ENCODE measurements at places on chromosomes 11 and 22.
A peak's percentile ranks its signal among the peaks of the same experiment; 100 is the strongest.

GRCh38 chr22:36761553-36762240, 14.2 kb downstream of the IFT27 start:
- DNase-seq, result no peak

- no peak for DNase-seq
Observed at GRCh38 chr11:60945295-60945667, 6.7 kb downstream of the SLC15A3 start.

DNA sequence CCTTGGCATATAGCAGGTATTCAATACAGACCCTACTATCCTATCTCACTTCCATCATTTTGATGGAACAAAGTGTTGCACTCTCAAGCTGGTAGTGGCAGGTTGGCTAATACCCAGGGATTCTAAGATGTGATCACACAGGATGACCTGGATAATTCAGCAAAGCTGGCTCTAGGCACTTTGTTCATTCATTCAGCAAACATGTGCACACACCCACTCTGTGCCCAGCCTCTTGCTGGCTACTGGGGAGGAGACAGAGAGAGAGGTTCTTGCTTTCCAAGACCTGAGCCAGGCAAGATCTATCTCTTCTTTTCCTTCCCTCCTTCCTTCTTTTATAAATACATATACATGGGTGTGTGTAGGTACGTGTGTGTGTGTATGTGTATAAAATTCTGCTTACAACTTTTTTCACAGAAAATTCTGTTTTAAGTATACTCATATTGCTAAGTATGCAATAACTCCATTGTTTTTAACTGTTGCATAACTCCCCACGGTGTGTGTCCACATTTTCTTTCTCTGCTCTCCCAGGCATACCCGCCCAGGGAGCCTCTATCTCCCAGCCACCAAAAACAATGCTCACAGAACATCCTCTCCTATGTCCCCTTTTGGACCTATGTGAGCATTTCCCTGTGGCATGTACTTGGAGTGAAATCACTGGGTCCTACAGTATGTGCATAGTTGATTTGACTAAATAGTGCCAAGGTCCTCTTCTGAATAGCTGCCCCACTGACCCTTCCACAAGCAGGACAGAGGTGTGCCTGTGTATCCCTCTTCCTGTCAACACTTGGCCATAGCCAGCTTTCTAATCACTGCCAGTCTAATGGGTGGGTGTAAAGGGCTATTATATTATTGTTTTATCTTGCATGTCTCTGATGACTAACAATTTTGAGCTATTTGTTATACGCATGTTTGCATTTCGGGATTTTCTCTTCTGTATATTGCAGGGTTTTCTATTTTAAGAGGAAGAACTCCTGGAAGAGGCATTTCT, 27.5 kb downstream of the CLPB start:
- DNase-seq, result no peak

- peak; percentile 79 for DNase-seq
Observed at GRCh38 chr11:114399490-114400215, 658 bp downstream of the C11orf71 start.

GRCh38 chr22:22141031-22141430, 103.6 kb upstream of the VPREB1 start:
- no peak for DNase-seq

- DNase-seq, result peak; percentile 29
Observed at GRCh38 chr11:93648158-93648557, 13.3 kb upstream of the CEP295 start.

GRCh38 chr11:118126082-118126838, 26.4 kb downstream of the SCN4B start:
- DNase-seq, result no peak

DNA sequence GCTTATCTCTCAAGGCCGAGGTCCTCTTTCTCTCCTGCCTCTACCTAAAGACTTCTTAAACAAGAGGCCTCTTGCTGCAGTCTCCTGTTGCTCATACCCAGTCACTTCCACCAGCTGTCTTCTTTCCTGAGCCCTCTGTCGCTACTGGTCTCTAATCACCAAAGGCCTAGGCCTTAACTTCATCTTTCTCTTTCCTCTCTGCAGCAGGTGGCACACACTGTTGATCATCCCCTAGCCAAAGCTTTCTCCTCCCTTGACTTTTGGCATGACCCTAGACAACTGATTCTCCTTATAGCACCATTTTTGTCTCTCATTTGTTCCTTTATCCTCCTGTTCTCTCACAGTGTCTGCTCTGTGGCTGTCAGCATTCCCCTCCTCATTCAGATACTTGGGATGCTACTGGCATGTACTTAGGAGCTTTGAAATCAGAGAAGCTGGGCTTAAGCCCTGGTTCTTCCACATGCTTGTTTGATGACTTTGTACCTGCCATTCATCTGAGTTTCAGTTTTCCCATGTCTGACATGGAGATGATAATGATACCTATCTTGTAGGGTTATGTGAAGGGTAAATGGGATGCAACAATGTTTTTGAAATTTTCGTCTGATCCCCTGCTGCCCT, 22.4 kb downstream of the ENDOD1 start:
- DNase-seq, result no peak

DNA sequence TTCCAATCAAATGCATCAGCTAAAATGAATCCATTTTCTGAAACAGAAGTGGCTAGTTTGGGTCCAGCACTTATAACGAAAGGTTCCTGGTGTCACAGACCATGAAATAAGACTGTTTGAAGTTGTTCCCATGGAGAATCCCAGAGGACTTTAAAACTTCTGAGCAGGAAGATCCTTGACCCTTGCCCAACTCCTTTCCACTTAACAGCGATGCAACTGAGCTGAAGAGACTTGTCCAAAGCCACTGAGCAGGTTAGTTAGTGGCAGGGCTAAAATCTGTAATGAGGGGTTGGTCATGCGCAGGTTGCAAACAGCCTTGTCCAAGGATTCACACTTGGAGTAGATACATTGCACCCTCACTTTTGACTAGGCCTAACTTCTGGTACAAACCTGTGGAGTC, 1.3 kb downstream of the RAB38 start:
- no peak for DNase-seq

DNA sequence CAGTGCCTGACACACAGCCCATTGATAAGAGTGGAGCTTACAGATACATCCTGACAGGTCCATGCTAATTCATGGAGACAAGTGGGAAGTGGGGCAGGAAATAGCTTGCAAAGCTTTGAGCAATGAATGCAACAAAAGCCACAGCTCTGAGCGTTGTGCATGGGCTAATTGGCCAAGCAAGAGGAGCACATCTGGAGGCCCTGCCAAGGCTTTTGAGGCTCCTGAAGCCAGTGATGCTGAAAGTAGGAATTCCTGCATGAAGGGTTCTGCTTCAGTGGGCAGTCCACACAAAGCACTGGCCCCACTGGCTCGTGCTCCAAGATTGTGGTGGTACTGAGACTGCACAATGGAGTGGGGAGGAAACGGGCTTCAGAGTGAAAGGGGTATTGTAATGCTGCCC, 103.8 kb upstream of the CSNK2A3 start:
- DNase-seq, result no peak

DNA sequence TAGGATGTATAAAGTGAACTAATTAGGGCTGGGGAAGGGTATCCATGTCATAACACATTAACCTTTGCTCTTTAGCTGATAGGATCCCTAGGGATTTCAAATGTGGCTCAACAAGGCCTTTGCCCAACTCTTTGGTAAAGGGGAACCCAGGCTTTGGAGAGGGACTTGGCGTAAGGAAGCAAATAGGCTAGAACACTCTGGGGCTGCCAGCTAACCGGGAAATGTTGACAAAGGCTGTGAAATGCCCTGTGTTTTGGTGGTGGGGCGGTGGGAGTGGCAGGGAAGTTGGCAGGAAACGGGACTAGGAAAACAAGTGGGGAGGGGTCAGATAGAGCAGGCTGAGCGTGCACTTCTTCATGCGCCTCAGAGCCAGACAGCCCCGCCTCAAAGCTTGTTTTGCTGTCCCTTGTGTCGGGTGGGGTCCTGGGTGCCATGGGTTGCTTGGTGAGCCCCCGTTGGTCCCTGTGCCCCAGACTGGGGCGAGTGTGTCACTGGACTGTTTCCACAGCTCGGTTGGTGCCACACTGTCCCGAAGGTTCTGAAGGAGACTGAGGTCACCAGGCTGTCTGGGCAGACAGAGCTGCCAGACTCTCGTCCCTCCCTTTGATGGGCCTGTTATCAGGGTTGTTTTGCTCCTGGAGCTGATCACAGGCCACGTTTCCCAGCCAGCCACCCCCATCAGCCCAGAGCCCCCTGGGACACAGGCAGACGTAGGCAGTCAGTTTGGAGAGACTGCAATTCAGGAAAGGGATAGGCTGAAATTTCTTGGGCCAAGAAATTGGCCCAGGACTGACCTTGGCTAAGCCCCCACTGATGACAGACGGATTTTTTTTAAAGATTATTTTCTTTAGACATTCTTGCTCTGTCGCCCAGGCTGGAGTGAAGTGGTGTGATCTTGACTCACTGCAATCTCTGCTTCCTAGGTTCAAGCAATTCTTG, 19.6 kb downstream of the KCTD21 start:
- no peak for DNase-seq

DNA sequence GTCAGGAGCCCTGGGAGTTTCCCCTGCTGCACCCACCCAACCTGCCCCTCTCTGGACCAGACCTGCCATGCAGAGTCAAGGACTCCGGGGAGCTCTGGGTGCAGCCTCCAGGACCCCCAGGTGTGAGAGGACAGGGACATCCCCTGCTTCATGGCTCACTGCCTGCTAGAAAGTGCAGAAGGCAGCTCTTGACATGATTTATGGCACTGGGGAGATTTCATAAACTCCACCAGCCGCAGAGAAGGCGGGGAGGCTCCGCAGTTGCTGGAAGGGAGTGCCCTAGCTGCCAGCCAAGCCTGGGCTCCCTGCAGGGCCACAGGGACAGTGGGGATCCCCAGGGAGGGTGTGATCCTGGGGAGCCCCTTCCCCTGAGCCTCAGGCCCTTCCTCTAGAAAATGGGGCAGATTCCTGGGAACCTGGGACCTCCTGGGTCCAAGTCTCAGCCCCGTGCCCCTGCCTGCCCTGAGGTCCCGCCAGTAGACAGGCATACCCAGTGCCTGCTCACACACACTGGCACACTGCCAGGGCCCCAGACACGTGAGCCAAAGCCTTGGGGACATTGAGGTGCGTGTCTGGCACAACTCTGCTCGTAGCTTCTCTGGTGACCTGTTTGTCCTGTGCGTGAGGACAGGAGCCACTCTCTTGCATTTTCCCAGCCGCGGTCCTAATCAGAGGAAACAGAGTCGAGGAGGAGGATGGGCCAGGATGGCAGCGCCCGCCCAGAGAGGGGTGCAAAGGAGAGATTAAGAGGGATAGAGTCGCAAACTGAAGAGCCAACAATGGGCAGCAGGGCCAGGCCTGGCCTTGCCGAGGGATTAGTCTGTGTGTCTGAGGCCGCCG, 13.8 kb downstream of the CABP7 start:
- no peak for DNase-seq

DNA sequence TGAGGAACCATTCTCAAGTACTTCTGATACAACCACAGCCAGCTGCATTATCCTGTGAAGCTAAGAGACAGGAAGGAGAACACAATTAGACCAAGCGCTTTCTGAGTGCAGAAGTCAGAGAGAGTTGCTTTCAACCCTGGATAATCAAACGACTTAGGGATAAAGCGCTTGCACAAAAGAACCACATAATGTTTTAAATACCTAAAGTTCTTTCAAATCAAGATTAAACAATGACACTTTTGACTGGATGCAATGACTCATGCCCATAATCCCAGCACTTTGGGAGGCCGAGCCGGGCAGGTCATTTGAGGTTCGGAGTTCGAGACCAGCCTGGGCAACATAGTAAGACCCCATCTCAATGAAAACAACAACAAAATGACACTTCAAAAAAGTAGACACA, 145.1 kb downstream of the SWAP70 start:
- no peak for DNase-seq

GRCh38 chr11:3146612-3147256, 18.4 kb downstream of the OSBPL5 start:
- DNase-seq, result no peak

GRCh38 chr11:66489636-66490035, 9.4 kb downstream of the DPP3 start:
- peak; percentile 90 for DNase-seq

- DNase-seq, result no peak
Observed at GRCh38 chr11:64178203-64178602, 7.8 kb upstream of the STIP1 start.

GRCh38 chr11:126607374-126607773, 251.9 kb downstream of the ST3GAL4 start:
- DNase-seq, result peak; percentile 78

GRCh38 chr11:87778357-87778756, 396.9 kb downstream of the RAB38 start:
- DNase-seq, result no peak

DNA sequence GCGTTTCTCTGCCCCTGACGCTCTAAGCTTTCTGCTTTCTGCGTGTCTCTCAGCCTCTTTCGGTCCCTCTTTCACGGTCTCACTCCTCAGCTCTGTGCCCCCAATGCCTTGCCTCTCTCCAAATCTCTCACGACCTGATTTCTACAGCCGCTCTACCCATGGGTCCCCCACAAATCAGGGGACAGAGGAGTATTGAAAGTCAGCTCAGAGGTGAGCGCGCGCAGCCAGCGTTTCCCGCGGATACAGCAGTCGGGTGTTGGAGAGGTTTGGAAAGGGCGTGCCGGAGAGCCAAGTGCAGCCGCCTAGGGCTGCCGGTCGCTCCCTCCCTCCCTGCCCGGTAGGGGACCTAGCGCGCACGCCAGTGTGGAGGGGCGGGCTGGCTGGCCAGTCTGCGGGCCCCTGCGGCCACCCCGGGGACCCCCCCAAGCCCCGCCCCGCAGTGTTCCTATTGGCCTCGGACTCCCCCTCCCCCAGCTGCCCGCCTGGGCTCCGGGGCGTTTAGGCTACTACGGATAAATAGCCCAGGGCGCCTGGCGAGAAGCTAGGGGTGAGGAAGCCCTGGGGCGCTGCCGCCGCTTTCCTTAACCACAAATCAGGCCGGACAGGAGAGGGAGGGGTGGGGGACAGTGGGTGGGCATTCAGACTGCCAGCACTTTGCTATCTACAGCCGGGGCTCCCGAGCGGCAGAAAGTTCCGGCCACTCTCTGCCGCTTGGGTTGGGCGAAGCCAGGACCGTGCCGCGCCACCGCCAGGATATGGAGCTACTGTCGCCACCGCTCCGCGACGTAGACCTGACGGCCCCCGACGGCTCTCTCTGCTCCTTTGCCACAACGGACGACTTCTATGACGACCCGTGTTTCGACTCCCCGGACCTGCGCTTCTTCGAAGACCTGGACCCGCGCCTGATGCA, at the start of gene MYOD1:
TSS of gene MYOD1 (plus strand) at position 544 of the 910 bp plus-strand sequence. CDS start at position 756, 212 bp downstream.
- DNase-seq, result no peak

- DNase-seq, result no peak
Observed at GRCh38 chr11:61120099-61120705, 17.9 kb downstream of the CD5 start.

- DNase-seq, result peak; percentile 2
Observed at GRCh38 chr22:50403701-50404101, 60.6 kb downstream of the PPP6R2 start.

GRCh38 chr22:33000342-33001280, 57.6 kb downstream of the SYN3 start:
- DNase-seq, result no peak

GRCh38 chr11:102467080-102467708, 14.6 kb upstream of the TMEM123 start:
- no peak for DNase-seq
